ENCODE measurements at places on chromosomes 12 and 14.

DNA sequence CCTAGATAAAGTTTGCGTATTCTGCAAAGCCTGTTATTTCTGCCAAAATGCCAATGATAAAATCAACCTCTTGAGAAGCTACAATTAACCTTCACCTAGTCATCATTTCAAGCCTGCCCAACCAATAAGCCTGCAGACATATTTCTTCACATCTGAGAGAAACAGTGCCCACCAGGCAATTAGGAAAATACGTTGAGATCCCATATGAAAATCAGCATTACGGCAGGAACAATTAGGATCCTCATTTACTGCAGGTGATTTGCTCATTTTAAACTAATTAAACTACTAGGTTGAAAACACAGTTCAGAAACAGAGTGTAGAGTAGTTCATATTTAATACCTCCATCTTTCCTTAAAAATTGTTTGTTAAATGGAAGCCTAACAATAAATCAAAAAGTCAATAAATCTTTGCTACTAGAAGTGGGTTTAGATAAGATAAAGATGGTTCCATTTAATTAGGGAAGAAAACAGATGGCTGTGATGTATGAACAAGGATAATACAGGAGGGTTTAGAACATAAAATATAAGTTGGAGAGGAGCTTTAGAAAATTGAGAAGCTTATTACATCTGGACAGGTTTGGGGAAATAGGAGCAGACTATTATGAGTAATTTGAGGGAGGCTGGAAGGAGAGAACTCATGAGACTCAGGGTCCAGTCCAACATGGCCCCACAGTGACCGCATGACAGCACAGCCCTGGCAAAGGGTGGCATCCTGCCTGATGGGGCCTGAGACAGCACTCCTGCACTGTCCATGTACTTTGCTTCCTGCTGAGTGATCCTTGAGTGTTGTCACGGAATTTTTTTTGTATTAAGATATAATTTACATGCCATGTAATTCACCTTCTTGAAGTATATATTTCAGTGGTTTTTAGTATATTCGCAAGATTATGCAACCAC lies 26.9 kb upstream of the PYGL start:
- no peak for DNase-seq

DNA sequence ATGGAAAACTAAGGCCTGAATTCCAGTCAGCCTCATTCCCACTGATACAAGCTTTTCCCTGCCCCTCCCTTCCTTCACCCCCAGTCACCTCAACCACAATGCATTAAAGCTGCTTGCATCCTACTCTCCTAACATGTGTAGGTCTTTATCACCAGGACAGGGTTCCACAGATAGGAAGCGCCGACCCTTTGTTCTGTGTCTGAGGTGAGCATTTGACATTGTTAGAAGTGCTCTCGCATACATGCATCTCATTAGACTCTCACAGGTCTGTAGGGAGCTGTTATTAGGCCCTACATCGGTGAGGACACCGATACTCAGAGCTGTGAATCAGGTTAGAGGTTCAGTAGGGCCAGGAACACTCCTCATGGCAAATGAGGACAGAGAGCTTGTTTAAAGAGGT lies 13.2 kb upstream of the EDDM3A start:
- no peak for DNase-seq

- DNase-seq = no peak
Observed at GRCh38 chr14:86714153-86714552, 1184.2 kb downstream of the FLRT2 start.

- DNase-seq = peak; percentile 93
Observed at GRCh38 chr12:49244176-49244575, 20.7 kb upstream of the TUBA1C start.

DNA sequence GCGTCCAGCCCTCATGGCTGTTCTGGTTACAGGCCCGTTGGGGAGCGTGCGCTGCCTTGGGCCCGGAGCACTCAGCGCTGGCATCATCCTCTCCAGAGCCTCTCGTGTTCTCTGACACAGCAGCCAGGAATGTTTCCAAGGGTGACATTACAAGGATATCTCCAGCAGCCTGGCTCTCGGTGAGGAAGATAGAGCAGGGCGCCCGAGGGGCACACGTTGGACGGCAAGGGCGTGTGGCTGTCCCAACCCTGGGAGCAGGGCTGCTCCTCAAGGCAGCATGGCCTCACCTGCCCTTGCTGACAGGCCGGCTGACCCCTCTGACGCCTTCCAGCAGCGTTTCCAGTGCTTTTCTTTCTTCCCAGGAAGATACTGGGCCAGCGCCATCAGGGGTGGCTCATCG lies 14.4 kb downstream of the LRCOL1 start:
- DNase-seq = peak; percentile 45

DNA sequence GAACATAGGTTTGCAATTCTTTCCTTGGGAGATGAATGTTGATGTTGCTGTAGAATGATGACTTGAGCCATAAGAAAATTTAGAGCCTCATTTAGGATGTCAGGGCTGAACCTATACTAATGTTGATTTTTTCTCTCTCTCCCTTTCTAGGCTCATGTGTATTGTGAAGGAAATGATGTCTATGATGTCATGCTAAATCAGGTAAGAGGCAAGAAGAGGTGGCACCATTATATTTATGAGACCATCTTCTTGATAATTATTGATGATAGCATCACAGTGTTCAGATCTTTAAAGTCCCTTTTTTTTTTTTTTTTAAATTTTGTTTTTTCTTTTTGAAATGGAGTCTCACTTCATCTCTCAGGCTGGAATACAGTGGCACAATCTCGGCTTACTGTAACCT lies 3.3 kb downstream of the PARP2 start:
- DNase-seq = no peak

GRCh38 chr12:113782873-113783272 lies 183.3 kb downstream of the RBM19 start:
- peak; percentile 14 for DNase-seq

GRCh38 chr12:19220852-19221466 lies 91.4 kb downstream of the PLEKHA5 start:
- DNase-seq = peak; percentile 86

GRCh38 chr12:52615912-52616311 lies 2.4 kb downstream of the KRT73 start:
- DNase-seq = no peak

DNA sequence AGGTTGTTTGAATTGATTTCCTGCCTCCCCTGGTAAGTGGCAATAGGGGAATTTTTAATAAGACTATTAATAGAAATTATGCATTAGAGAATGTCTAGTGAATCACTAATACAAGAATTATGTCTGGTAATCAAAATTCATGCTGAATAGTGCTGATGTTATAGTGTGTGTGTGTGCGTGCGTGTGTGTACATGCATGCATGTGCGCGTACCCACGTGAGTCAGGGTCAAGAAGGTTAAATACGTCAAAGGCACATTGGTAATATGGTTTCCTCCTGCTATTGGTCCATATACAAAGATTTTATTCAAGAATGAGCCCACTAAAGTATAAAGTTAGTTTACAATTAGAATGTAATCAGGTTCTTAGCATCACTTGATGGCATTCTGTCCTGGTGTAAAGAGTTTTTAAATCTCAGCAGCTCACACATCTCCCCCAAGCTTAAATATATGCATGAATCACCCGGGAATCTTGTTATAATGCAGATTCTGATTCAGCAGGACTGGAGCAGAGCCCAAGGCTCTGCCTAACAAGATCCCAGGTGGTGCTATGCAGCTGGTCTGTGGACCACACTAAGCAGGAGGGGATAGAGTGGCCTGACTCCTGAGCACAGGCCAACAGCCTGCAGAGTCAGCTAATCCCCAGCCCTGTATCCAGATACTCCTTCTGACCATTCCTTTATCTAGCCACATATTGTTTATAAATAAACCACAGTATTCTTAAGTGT lies 43.9 kb downstream of the TTC9 start:
- DNase-seq = peak; percentile 9

DNA sequence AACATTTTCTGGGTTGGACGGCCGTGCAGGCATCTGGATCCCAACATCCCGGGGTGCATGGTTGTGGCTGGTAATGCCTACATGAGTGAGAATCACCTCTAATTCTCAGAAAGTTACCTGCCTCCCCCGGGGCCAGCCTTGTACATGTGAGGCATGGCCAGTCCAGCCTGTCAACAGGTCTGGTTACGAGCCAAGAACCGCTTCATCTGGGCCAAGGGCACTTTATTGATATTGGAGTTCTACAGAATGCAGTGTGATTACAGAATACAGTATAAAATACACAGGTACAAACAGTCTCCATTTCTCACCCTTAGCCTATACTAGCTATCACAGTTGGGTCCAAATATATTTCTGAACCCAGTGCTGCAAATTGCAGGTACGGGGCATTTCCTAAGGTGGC lies 84.9 kb upstream of the EVL start:
- no peak for DNase-seq

DNA sequence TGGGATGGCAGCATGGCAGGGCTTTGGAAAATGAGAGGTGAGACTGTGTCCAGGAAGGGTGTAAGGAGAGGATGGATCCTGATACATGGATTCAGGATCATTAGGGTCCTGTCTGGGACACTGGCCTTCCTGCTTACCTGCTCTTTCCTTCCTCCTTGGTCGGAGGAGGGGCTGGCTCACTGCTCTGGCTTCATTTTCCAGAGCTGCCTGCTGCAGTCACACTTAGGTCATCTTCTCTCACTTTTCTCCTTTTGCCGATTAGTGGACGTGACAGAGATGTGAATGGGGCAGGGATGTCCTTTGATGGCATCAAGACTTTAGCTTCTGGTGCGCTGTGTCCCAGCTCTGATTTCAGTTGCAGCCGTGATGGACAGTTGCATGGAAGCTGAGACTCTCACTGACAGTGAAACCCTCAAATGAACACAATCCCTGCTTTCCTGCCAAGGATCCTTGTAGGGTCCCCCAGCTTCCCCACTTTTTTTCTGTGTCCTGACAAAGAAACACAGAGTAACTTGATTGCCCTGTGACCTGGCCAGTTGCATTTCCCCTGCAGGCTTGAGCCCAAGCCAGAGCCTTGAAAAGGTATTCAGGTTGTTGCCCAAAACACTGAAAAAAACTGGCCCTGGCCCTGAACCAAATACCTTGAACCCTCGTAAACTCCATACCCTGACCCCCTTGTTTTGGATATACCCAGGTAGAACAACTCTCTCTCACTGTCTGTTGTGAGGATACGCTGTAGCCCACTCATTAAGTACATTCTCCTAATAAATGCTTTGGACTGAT lies 756 bp upstream of the CIDEB start:
- no peak for DNase-seq

DNA sequence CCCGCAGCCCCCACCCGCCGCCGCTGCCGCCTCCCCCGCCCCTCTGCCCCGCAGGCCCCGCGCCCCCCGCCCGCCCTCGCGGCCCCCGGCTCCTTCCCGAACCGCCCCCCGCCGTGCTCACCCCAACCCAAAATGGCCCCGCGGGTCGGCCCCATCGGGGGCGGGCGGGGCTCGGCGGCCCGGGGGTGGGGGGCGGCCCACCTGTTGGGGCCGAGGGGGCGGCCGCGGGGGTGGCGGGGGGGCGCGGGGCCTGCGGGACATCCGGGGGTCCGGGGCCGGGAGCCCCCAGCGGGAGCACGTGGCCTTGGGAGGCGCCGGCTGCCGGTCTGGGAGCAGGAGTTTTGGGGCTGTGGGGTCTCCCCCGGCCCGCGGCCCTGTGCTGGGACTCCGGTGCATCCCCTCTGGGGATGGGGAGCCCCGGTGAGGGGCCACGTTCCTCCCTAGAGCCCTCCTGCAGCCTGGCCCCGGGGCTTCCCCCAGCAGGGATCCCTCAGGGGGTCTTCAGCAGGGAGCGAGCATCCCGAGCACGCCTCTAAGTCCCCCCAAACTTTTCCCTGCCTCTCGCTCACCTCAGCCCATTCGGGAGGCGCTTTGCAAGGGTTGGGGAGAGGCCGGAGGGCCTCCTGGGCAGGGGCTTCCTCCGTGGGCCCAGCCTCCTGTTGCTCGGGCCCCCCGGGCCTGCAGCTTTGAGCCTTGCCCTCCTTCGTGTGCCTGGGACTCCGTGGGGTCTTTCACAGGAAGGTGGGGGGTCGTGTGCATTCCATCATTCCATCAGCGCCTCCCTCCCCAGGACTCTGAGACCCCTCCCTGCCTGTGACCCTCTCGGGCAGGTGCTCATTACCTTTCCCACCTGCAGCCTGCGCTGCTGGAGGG lies 710 bp downstream of the MTA1 start:
- no peak for DNase-seq

- no peak for DNase-seq
Observed at GRCh38 chr12:16669756-16670155, 63.8 kb upstream of the LMO3 start.

DNA sequence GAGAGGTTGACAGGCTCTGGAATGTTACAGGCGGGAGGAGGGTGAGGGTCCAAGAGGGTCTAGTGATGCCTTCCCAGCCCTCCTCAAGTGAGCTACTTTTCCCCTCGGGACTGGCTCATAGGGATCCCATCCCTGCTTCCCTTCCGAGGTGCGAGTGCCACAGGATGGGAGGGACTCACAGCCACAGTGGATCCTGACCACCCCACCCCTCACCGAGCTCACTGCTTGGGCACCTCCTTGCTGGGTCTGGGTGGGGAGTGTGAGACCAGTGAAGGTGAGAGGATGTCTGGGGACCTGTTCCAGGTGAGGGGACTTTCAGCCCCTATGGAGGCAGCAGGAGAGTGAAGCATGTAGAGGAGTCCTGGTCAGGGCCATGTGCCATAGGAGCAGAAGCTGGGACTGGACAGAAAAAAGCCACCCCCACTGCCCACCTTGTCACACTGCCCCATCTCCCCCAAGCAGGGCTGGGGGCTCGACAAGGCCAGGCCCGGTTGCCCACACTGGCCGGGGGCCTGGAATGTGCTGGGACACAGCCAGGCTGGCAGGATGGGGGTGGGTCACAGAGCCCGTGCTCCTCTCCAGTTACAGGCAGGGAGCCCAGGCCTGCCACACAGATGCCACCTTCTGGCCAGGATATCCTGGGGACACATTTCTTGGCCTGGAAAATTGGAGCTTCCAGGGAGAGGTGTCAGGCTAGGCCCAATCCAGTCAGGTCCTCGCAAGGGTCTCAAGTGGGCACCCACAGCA lies 1.7 kb upstream of the TNS2 start:
- no peak for DNase-seq

- no peak for DNase-seq
Observed at GRCh38 chr14:65471038-65471878, 58.7 kb downstream of the FUT8 start.

GRCh38 chr14:59439256-59439965 lies 25.8 kb downstream of the GPR135 start:
- peak; percentile 68 for DNase-seq

All from fibroblast of upper back skin (primary cell).